ENCODE measurements at places on chromosomes 5 and 9.
A peak's percentile ranks its signal among the peaks of the same experiment; 100 is the strongest.

- DNase-seq, result no peak
Observed at GRCh38 chr9:95890594-95890993, 15.1 kb downstream of the ERCC6L2 start.

DNA sequence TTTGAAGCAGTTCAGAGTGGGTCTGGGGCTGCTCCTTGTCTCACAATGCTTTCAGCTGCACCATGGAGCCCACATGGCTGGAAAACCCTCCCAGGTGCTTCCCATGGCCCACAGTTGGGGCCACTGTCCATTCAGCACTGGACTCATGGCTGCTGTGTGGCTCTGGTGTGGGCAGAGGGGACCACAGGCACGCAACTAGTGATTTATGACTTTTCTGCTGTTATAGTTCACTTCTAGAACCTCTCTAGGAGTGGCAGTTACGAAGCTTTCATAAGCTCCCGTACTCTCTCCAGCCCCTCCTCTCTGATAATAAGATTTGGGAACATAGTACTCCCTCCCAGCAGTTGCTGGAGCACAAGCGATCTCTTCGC lies 29.0 kb downstream of the GLRA1 start:
- no peak for DNase-seq

DNA sequence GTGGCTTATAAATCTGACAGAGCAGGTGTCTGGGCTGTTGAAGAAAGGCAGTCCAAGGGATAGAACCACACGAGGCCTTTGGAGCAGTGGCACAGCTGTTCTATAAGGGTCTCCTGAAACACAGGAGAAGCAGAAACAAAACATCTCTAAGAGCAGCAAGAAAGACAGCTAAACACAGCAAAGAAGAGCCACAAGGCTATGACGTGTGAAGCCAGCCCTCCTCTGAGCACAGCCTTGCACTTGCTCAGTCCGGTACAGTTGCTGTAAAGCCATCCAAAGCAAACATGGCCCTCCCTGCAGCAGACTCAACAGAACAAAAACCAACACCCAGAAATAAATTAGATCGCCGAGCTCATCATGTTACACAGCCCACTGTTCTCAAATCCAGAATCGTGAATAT lies 2.6 kb upstream of the GZMK start:
- no peak for DNase-seq

GRCh38 chr5:15014809-15015208 lies 143.2 kb upstream of the ANKH start:
- DNase-seq, result no peak

DNA sequence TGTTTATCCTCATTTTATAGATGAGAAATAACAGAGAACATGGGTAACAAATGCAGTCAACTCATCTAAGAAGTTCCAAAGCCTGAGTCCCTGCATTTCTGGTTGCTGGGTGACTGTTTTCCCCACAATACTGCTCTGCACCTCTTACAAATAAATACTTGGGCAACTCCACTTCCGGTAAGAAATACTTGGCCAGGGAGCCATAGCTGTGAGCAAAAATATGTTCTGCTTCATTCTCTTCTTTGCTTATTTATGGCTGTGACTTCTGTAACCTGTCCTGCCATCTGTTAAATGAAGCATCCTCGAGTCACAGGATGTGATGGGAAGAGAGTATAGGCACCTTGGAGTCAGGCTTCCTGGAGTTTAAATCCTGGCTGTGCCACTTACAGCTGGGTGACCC lies 49.9 kb downstream of the GDNF start:
- DNase-seq, result no peak

GRCh38 chr5:13378091-13378490 lies 566.4 kb downstream of the DNAH5 start:
- DNase-seq, result no peak

- peak; percentile 92 for DNase-seq
Observed at GRCh38 chr9:128249908-128250838, 25.6 kb downstream of the GOLGA2 start.

GRCh38 chr9:115006660-115007059 lies 76.3 kb upstream of the TNFSF8 start:
- DNase-seq, result no peak

DNA sequence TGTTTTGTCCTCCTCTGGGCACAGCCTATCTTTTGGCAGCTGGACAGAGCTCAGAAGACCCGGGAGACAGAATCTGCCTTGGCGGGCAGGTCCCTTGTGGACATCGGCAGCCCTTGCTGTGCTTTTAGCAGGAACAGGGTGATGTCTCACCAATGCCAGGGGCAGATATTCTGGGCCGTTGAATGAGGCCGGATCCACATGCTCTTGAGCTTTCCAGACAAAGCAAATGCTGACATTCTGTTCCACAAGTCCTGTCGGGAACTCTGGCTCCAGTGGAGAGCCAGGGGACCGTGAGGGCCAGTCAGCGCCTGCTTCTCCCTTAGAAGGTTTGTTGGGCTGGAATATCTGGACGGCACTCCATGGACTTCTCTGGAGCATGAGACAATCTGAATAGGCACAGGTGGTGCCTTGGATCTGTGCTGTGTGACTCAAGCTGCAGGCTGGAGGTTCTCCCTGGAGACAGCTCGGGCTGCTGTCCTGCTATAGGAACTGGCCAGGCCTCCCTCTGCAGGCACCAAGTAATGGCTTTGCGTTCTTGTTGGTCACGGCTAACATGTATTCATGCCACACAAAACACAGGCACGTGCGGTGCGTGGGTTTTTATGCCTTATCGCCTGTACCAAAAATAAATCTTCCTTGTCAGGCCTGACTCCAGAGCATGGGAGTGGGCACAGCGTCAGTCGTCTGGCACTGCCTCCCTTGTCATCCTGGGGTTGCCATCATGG lies 80.3 kb downstream of the GADD45G start:
- no peak for DNase-seq

GRCh38 chr5:32686799-32687498 lies 24.2 kb upstream of the NPR3 start:
- no peak for DNase-seq

- peak; percentile 69 for DNase-seq
Observed at GRCh38 chr5:91313757-91314673, 69.1 kb downstream of the ARRDC3 start.

DNA sequence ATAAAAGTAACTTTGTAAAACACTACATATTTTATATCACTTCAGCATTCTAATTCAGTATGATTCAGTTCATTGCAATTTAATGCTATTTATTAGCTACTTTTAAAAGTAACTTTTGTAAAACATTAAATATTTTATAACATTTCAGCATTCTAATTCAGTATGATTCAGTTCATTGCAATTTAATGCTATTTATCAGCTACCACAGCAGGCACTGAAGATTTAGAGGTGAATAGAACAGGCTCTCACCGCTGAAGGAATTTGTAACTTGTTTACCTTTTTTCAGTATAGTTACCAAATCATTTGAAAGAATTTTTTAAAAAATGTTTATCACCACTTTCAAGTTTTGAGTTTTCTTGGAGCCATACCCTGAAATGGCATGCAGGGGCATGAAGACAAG lies 266.4 kb upstream of the DAB2 start:
- DNase-seq, result no peak

All from femur (tissue), 1 donor.